ENCODE measurements at places on chromosomes 2 and 18. TPM values are rescaled to one million over a fixed set of nuclear protein-coding genes. Genes with fewer than 3 reads are reported as not detected.

DNA sequence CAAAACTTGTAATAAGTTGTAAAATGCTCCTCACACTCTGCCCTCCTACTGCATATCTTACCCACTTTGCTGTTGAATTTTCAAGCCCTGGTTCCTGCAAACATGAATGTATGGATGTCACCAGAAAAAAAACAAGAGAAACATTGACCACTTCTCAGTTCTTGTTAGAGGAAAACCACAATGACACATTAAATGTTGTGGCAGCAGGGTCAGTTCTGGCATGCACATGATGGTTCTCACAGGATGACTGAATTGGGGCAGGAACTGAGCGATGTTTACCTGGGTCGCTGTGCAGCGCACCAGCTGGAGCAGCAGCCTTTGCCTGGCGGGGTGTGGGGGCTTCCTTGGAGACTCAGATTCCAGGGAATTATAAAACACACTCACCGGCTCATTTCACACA, 14.0 kb upstream of the PRKCE start:
- no peak for DNase-seq
- H3K36me3 ChIP-seq = no peaks in the 10 kb centered on the region
- H3K27me3 ChIP-seq = no peaks in the 10 kb centered on the region
- H3K4me3 ChIP-seq = no peak overlapping the region

DNA sequence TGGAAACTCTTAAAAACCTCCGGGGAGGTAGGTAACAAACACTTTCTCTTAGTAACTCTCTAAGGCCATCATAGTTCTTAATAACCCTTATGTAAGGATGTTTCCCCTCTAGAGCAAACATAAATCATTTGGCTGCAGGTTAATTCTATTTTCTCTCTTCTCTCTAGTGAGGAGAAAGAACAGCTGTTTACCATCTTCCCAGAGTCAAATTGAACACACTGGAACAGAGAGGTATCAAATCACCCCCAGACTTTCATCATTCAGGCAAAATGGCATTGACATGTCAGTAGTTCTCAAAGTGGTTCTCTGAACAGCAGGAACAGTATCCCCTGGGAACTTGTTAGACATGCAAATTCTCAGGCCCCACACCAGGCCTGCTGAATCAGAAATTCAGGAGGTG, 240.7 kb downstream of the MEIS1 start:
- DNase-seq = no peak
- no peaks in the 10 kb centered on the region for H3K36me3 ChIP-seq
- H3K4me1 ChIP-seq = no peaks in the 10 kb centered on the region
- no peak overlapping the region for H3K4me3 ChIP-seq
- no peaks in the 10 kb centered on the region for H3K27me3 ChIP-seq
- H3K27ac ChIP-seq = no peak overlapping the region

DNA sequence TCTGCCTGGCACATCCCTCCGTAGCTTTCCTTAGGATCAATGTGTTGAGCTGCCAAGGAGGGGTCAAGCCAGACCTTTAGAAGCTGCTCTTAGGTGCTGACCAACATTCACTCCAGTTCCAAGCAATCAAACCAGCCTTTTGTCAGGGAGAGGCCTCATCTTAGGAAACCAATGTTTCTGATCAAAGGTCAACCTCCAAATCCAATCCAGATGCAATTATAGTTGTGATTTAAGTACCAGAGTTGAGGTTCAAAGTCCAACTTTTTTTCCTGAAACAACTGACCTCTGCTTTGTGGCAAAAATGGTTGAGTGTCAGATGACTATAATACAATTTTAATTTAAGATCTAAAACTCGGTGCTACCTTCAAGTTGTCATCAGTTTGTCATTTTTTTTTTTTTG, 303.4 kb downstream of the ALK start:
- no peak overlapping the region for H3K4me3 ChIP-seq
- no peaks in the 10 kb centered on the region for H3K27me3 ChIP-seq
- no peaks in the 10 kb centered on the region for H3K36me3 ChIP-seq
- no peaks in the 10 kb centered on the region for H3K4me1 ChIP-seq
- no peak for DNase-seq

- no peak overlapping the region for H3K27ac ChIP-seq
- no peak overlapping the region for H3K4me3 ChIP-seq
- no peaks in the 10 kb centered on the region for H3K27me3 ChIP-seq
- DNase-seq = no peak
Observed at GRCh38 chr2:56210291-56210690, 26.5 kb downstream of the CCDC85A start.

DNA sequence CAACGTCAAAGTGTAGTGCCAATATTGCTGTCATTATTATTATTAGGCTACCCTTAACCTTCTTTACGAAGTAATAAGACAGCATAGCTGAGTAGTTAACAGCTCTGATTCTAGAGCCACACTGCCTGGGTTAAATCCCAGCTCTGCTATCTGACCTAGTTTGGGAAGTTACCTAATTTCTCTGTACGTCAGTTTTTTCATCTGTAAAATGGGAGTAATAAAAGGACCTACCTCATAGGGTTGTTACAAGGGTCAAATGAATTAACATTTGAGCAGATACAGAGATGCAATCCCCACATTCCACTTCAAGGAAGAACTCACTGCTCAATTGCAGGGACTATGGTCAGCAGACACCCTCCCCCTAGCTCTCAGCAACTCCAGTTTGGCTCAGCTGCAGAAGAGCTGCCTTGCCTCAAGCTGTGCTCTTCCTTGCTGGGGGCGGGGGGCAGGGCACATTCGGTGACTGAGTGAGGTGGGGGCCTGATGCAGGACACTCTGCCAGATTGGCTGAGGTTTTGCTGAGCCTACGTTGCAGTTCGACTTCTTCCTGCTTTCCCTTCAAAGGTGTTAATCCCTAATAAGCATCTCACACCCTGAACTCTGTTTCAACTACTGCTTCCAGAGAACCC, 11.0 kb upstream of the LGALSL start:
- no peak overlapping the region for H3K27ac ChIP-seq
- no peak overlapping the region for H3K4me3 ChIP-seq
- DNase-seq = no peak
- H3K36me3 ChIP-seq = no peaks in the 10 kb centered on the region

Gene CTAGE1
- 4.2 TPM for total RNA-seq

Gene MOGAT1
- total RNA-seq = not detected
